Activated naive CD8-positive, alpha-beta T cell treated with anti-CD3 and anti-CD28 coated beads for 36 hours (primary cell): ENCODE measurements at places on chromosomes 6 and 20.

DNA sequence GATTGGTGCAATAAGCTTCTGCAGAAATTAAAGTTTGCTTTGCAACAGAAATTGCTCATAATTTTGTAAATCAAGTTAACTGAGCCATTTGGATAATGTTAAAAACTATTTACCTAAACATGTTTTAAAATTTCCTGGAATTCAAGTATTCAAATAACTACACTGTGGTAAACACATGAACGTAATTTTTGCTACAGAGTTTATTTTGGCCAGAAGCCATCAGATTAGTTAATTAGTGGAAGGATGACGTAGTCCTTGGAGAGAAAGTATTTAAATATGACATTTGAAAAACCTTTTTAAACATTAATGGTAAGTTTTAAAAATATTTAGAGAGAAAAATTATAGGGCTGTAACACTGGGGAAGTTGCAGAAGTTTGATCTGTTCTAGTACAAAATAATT lies 121.2 kb upstream of the UST start:
- no peak for DNase-seq
- H3K27ac ChIP-seq = no peak overlapping the region
- no peaks in the 10 kb centered on the region for H3K36me3 ChIP-seq
- H3K4me3 ChIP-seq = no peak overlapping the region
- no peaks in the 10 kb centered on the region for H3K4me1 ChIP-seq
- peaks cover 13% of the 10 kb centered on the region for H3K27me3 ChIP-seq

DNA sequence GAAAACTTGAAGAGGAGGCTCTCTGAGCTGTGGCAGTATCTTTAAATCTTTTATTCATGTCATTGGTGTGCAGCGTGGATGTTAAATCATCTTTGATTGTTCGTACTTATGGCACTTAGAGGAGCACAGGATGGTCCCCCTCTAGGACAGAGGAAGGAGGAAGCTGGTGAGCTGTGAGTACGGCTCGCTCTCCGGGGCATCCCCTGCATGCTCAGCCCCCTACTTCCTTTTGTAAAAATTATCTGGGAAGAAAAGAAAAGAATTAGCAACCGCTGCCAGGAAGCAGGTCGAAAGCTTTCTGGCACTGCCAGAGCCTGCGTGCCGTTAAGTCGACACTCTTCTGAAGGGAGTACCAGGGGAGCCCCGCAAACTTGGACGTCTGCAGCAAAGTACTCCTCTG lies 158.5 kb downstream of the SYNDIG1 start:
- H3K4me3 ChIP-seq = no peak overlapping the region
- DNase-seq = no peak

DNA sequence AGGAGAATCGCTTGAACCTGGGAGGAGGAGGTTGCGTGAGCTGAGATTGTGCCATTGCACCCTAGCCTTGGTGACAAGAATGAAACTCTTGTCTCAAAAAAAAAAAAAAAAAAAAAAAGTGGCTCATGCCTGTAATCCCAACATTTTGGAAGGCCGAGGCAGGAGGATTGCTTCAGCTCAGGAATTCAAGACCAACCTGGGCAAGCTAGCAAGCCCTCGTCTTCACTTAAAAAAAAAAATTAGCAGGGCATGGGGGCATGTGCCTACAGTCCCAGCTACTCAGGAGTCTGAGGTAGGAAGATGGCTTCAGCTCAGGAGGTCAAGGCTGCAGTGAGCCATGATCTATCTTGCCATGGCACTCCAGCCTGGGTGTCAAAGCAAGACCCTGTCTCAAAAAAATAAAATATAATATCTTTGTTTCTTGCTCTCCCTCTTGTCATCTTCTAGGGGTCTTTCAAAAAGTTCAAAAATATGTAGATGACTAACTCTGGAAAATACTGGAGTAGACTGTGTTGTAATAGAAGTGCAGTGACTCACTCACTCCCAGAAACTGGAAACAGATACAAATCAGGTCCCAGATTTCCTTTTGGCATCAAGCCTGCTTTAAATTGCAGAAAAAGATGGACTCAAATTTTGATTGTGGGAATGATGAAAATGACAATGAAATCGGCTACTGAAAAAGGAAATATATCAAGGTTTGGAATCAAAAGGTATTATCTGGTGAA lies 2.8 kb upstream of the GINM1 start:
- no peak for DNase-seq
- H3K27me3 ChIP-seq = no peaks in the 10 kb centered on the region
- no peaks in the 10 kb centered on the region for H3K36me3 ChIP-seq
- H3K4me1 ChIP-seq = peaks cover 25% of the 10 kb centered on the region
- no peak overlapping the region for H3K4me3 ChIP-seq

GRCh38 chr6:36938536-36938935 lies 16.0 kb upstream of the PI16 start:
- no peak overlapping the region for H3K27ac ChIP-seq
- H3K36me3 ChIP-seq = no peaks in the 10 kb centered on the region
- DNase-seq = no peak
- peaks cover 3% of the 10 kb centered on the region for H3K27me3 ChIP-seq
- no peak overlapping the region for H3K4me3 ChIP-seq
- no peaks in the 10 kb centered on the region for H3K4me1 ChIP-seq

DNA sequence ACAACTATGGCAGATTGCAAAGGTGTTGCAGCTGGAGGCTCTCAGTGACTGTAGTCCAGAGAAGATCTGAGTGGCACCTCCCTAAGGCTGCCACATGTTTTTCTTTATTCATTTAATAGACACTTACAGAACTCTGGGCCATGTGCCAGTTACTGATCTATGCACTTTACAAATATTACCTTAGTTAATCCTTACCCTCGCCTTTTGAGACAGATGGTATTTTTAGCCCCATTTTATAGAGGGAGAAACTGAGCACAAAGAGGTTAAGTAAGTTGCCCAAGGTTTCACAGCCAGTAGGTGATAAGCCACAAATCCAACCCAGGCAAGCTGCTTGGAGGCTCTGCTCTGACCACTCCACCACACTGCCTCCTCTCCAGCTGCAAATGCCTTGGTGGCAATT lies 6.5 kb upstream of the SCRT2 start:
- H3K27me3 ChIP-seq = peaks cover 34% of the 10 kb centered on the region
- H3K36me3 ChIP-seq = no peaks in the 10 kb centered on the region
- no peak overlapping the region for H3K27ac ChIP-seq
- H3K4me3 ChIP-seq = no peak overlapping the region
- no peaks in the 10 kb centered on the region for H3K4me1 ChIP-seq
- no peak for DNase-seq

- no peak overlapping the region for H3K27ac ChIP-seq
- H3K36me3 ChIP-seq = no peaks in the 10 kb centered on the region
- no peaks in the 10 kb centered on the region for H3K4me1 ChIP-seq
- DNase-seq = no peak
Measured at GRCh38 chr6:111070105-111071005, 16.9 kb upstream of the SLC16A10 start.

GRCh38 chr6:170497841-170498301 lies 55.2 kb downstream of the PSMB1 start:
- DNase-seq = no peak
- H3K4me3 ChIP-seq = no peak overlapping the region
- no peak overlapping the region for H3K27ac ChIP-seq
- H3K27me3 ChIP-seq = peaks cover 72% of the 10 kb centered on the region
- no peaks in the 10 kb centered on the region for H3K36me3 ChIP-seq
- no peaks in the 10 kb centered on the region for H3K4me1 ChIP-seq

- no peak overlapping the region for H3K27ac ChIP-seq
- no peaks in the 10 kb centered on the region for H3K4me1 ChIP-seq
- H3K36me3 ChIP-seq = no peaks in the 10 kb centered on the region
Measured at GRCh38 chr20:51886891-51887608, 84.7 kb upstream of the SALL4 start.

DNA sequence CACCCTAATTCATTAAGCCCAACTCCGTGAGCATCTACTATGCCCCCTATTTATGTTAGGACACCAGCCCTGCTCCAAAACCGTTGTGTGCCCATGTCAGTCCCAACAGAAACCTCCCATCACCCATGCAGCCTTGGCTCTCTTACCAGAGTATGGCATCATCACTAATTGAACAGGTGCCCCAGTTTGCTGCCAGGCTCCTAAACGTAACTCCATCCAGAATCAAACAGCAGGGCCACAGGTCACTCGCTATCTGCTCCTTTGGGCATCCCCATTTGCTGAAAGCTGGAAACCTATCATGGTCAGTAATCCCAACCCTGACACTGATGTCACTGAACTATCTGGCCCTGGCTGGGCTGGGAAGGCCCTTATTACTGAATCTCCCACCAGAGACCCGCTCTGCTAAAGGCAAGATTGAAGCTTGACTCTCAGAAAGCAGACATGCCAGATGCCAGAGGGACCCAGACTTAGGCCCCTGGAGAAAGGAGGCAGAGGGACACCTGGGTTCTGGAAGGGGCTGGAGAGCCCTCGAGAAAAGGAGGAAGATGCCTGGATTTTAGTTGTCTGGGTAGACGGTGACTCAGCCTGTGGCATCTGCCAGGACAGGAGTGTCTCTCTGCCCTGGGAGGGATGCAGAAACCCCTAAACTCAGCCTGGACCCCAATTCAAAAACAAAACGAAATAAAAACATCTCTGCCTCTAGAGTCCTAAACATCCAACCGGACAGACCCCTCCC lies 14.0 kb downstream of the MUCL3 start:
- H3K4me3 ChIP-seq = peak overlapping the region; percentile 82
- peaks cover 3% of the 10 kb centered on the region for H3K36me3 ChIP-seq
- DNase-seq = no peak
- H3K27ac ChIP-seq = peak overlapping the region; percentile 70

DNA sequence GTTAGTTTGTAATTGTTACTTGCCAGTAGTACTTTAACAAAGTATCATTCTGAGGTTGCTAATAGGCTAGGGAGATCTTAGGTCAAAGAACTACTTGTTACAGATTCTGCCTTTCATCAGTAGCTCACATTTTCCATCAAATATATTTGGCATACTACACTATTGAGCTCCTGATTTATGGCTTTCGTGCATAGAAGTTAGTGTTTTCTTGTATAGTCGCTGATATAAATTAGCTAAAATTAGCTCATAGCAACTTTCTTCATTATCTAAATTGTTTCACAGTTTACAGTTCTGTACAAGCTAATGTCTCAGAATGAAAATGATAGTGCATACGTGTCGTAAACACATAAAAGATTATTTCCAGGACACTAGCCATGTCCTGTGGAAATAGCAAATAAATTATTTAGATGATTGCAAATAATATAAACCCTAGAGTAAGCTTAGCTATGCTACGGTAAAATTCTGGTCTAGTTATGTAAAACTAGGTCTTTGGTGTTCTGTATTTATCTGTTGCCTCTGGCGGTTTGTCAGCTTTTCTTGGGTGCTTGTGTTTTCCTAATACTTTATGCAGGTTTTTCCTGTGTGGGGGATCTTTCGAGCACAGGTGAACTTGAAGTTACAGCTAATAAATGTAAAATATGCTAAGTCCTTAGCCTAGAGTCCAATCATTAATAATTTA lies 15.1 kb downstream of the PDE7B start:
- DNase-seq = no peak
- no peak overlapping the region for H3K4me3 ChIP-seq
- no peaks in the 10 kb centered on the region for H3K27me3 ChIP-seq
- H3K36me3 ChIP-seq = peaks cover 4% of the 10 kb centered on the region

- H3K27ac ChIP-seq = no peak overlapping the region
- H3K4me1 ChIP-seq = peaks cover 2% of the 10 kb centered on the region
- no peak for DNase-seq
- peaks cover 33% of the 10 kb centered on the region for H3K27me3 ChIP-seq
Measured at GRCh38 chr20:709423-709822, 33.8 kb upstream of the SCRT2 start.

- H3K36me3 ChIP-seq = no peaks in the 10 kb centered on the region
- H3K27ac ChIP-seq = no peak overlapping the region
- H3K4me1 ChIP-seq = no peaks in the 10 kb centered on the region
Measured at GRCh38 chr20:14288341-14289330, 48.8 kb downstream of the FLRT3 start.

- peak within 1 kb of the TSS; percentile 95 for H3K27ac ChIP-seq
- H3K36me3 ChIP-seq = peaks cover 44% of the 10 kb centered on the region
- peak; percentile 68 for DNase-seq
- peak within 1 kb of the TSS; percentile 91 for H3K4me3 ChIP-seq
- H3K27me3 ChIP-seq = no peaks in the 10 kb centered on the region
Measured at GRCh38 chr6:25962149-25963127, at the start of gene TRIM38. TRIM38 (plus strand) TSS chr6:25962802; CDS start chr6:25966523, 3,721 bp downstream.

- H3K36me3 ChIP-seq = peaks cover 2% of the 10 kb centered on the region
- peaks cover 51% of the 10 kb centered on the region for H3K4me1 ChIP-seq
- peak overlapping the region; percentile 54 for H3K27ac ChIP-seq
- DNase-seq = no peak
- H3K4me3 ChIP-seq = no peak overlapping the region
Measured at GRCh38 chr20:32559753-32560380, 25.3 kb downstream of the NOL4L start.

- H3K4me1 ChIP-seq = no peaks in the 10 kb centered on the region
- H3K4me3 ChIP-seq = no peak overlapping the region
- DNase-seq = no peak
- no peaks in the 10 kb centered on the region for H3K36me3 ChIP-seq
Measured at GRCh38 chr6:110128418-110128817, 51.1 kb downstream of the WASF1 start.

GRCh38 chr6:96939007-96939805 lies 14.7 kb downstream of the KLHL32 start:
- H3K4me1 ChIP-seq = peaks cover 6% of the 10 kb centered on the region
- peak; percentile 9 for DNase-seq
- H3K36me3 ChIP-seq = peaks cover 2% of the 10 kb centered on the region
- H3K27me3 ChIP-seq = no peaks in the 10 kb centered on the region
- no peak overlapping the region for H3K27ac ChIP-seq

- no peak overlapping the region for H3K4me3 ChIP-seq
- peaks cover 29% of the 10 kb centered on the region for H3K4me1 ChIP-seq
- DNase-seq = no peak
- H3K27ac ChIP-seq = no peak overlapping the region
- no peaks in the 10 kb centered on the region for H3K27me3 ChIP-seq
Measured at GRCh38 chr6:582370-582769, 74.5 kb downstream of the HUS1B start.

- no peak for DNase-seq
- no peak overlapping the region for H3K27ac ChIP-seq
- H3K4me1 ChIP-seq = peaks cover 14% of the 10 kb centered on the region
- H3K27me3 ChIP-seq = no peaks in the 10 kb centered on the region
- peaks cover 12% of the 10 kb centered on the region for H3K36me3 ChIP-seq
- H3K4me3 ChIP-seq = no peak overlapping the region
Measured at GRCh38 chr20:31515775-31516107, 1.5 kb downstream of the HM13 start.

DNA sequence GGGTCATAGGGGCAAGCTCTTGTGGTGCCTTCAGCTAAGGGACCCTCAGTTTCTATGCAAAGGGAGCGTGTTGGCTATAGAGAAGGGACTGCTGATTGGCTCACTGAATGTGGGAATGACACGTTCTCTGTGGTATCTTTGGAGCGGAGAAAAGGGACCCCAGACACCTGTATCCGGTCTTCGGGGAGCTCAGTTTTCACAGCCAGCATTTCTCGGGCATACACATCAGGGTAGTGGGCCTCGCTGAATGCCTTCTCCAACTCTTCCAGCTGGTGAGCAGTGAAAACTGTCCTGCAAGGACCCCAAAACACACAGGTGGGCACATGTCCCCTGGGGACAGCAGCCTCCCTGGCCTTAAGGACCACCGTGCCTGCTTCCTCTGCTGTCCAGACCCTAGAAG lies 3.3 kb downstream of the VSX1 start:
- no peaks in the 10 kb centered on the region for H3K36me3 ChIP-seq
- peaks cover 82% of the 10 kb centered on the region for H3K27me3 ChIP-seq
- H3K4me3 ChIP-seq = no peak overlapping the region
- peaks cover 16% of the 10 kb centered on the region for H3K4me1 ChIP-seq
- no peak overlapping the region for H3K27ac ChIP-seq
- DNase-seq = no peak

GRCh38 chr6:34059136-34059731 lies 86.7 kb downstream of the GRM4 start:
- no peaks in the 10 kb centered on the region for H3K27me3 ChIP-seq
- H3K36me3 ChIP-seq = no peaks in the 10 kb centered on the region
- no peak overlapping the region for H3K4me3 ChIP-seq
- no peaks in the 10 kb centered on the region for H3K4me1 ChIP-seq
- DNase-seq = no peak
